Neural crest cell (in vitro differentiated cells): ENCODE measurements at places on chromosomes 12 and 14. TPM values are rescaled to one million over a fixed set of nuclear protein-coding genes. Genes with fewer than 3 reads are reported as not detected.

- no peaks in the 10 kb centered on the region for H3K36me3 ChIP-seq
- no peak overlapping the region for H3K27ac ChIP-seq
- H3K27me3 ChIP-seq: no peaks in the 10 kb centered on the region
- no peak overlapping the region for H3K4me3 ChIP-seq
- peaks cover 4% of the 10 kb centered on the region for H3K4me1 ChIP-seq
- no peak for DNase-seq
Observed at GRCh38 chr14:79730953-79731352, 480.4 kb downstream of the DIO2 start.

DNA sequence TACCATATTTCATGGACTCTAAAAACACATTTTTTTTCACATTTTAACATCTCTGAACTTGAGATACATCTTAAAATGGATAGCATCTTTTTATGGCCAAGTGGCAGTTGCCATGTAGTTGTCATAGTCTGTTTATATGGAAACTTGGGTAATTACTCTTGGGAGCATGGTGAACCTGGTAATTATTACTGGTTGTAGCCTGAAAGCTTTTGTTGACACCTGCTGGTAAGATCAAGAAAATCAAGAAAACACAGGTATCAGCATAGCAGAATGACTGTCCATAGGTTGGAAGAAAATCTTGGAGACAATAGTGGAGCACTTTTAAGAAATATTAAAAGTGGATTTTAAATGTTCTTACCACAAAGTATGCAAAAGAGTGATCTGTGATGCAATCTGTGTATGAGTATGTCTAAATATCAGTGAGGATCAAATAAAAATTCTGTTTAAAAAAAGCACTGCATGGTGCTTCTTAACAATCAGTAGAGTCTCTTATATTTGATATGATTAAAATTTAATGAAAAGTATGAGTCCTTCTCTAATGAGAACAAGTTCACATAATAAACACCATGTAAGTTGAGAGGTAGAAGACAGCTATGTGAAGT lies 44.2 kb downstream of the TTC8 start:
- DNase-seq: no peak
- H3K36me3 ChIP-seq: peaks cover 13% of the 10 kb centered on the region
- peaks cover 31% of the 10 kb centered on the region for H3K4me1 ChIP-seq
- no peaks in the 10 kb centered on the region for H3K27me3 ChIP-seq
- H3K27ac ChIP-seq: no peak overlapping the region

GRCh38 chr12:27618836-27619235 lies 77.4 kb upstream of the REP15 start:
- H3K27me3 ChIP-seq: no peaks in the 10 kb centered on the region
- H3K27ac ChIP-seq: no peak overlapping the region
- no peak for DNase-seq
- no peak overlapping the region for H3K4me3 ChIP-seq

ADAM20 gene
- 0.23 and 0.37 TPM in 2 replicates for total RNA-seq

DNA sequence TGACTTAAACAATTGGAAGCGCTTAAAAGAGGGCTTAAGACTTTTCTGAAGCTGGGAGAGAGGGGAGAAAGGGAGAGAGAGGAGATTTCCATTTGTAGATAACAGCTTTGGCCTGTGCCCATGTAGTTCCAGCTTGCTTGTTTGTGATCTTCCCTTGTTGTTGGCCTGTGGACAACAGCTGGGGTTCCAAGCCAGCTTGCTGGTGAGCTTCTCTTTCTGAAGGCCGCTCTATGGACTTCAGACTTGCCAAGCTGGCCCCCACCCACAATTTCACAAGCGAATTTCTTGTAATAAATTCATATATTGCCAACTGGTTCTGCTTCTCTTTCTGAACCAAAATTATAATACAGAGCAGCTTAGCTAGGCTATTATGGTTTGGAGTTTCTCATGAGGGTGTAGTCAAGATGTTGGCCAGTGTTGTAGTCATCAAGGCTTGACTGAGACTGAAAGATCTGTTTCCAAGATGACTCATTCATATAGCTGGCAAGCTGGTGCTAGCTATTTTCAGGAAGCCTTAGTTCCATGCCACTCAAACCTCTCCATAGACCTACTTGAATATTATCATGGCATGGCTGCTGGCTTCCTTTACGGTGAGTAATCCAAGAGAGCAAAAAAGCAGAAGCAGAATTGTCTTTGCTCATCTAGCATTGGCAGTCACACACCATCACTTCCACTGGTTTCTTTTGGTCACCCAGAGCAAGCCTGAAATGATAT lies 89.4 kb downstream of the ATP23 start:
- H3K4me1 ChIP-seq: peaks cover 9% of the 10 kb centered on the region
- H3K36me3 ChIP-seq: peaks cover 6% of the 10 kb centered on the region
- H3K27ac ChIP-seq: no peak overlapping the region
- H3K4me3 ChIP-seq: no peak overlapping the region
- no peak for DNase-seq

TC2N gene
- 0.09 TPM in 1 of 2 replicates, not detected in the other for total RNA-seq

DNA sequence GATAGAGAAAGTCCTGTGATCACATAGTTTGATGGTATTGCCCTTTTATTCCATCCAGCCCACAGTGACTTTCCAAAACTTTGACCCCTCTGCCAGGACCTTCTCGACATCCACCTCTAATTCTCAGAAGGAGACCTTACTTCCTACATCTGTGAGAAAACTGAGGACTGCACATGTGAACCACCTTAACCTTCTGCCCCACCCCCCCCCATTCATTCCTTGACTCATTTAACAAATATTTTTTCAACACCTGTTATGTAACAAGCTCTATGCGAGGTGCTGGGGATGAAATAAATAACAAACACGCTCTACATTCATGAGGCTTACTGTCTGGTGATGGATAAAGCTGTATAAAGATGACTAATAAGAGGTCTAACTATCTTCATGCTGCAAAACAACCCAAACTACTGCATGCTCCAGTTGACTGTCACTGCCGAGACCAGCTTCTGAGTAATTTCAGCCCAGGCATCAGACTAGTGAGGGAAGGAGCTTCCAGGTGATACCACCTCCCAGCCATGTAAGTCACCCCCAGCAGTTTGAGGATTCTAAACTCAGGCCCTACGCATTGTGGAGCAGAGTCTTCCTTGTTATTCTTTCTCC lies 1.9 kb upstream of the HAL start:
- H3K27ac ChIP-seq: no peak overlapping the region
- H3K4me3 ChIP-seq: no peak overlapping the region
- peaks cover 2% of the 10 kb centered on the region for H3K36me3 ChIP-seq
- no peaks in the 10 kb centered on the region for H3K4me1 ChIP-seq
- no peak for DNase-seq

DNA sequence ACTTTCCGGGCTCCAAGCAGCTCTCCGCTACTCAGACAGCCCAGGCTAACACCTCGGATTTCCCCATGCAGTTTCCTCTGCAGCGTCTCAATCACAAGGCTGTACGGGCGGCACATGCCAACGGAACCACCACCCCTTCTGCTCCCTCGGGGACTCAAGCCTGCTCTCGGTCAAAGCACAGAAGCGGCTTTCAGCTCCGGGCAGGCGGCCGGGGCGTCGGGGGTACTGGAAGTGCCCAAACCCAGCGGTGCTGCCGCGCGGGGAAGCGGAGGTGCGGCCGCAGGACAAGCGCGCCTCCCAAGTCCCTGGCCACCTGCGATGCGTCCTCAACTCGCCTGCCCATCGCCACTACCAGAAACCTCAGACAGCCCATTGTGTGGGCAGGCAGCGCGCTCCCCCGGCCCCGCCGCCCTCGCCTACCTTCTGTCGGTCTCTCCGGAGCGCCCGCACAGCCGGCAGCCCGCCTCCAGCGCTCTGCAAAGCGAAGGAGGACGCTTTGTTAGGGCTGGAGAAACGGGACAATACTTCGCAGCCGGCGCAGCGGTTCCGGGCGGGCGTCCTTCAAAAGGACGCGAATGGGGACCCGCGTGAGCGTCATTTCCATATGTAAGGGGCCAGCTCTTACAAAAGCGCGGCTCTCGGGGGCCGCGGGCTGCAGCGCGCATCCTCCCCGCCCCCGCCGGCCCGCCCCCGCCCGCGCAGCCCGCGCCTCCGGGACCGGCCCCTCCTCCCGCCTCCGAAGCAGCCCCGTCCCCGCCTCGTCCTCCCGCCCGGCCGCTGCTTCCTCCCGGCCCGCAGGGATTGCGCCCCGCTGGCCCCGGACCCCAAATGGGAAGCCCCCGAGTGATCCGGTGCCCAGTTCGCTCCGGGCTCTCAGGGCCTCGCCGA lies 674 bp downstream of the NIN start:
- peak; percentile 60 for DNase-seq
- peak overlapping the region; percentile 94 for H3K4me3 ChIP-seq
- peaks cover 11% of the 10 kb centered on the region for H3K27me3 ChIP-seq
- no peaks in the 10 kb centered on the region for H3K36me3 ChIP-seq

GRCh38 chr14:65297744-65298143 lies 114.8 kb upstream of the FUT8 start:
- no peak overlapping the region for H3K27ac ChIP-seq
- H3K4me1 ChIP-seq: peaks cover 5% of the 10 kb centered on the region
- H3K4me3 ChIP-seq: no peak overlapping the region
- no peaks in the 10 kb centered on the region for H3K36me3 ChIP-seq
- H3K27me3 ChIP-seq: no peaks in the 10 kb centered on the region

KRT78 gene
- total RNA-seq: not detected in 2 replicates

RBP5 gene
- 0.65 and 1.0 TPM in 2 replicates for total RNA-seq

DNA sequence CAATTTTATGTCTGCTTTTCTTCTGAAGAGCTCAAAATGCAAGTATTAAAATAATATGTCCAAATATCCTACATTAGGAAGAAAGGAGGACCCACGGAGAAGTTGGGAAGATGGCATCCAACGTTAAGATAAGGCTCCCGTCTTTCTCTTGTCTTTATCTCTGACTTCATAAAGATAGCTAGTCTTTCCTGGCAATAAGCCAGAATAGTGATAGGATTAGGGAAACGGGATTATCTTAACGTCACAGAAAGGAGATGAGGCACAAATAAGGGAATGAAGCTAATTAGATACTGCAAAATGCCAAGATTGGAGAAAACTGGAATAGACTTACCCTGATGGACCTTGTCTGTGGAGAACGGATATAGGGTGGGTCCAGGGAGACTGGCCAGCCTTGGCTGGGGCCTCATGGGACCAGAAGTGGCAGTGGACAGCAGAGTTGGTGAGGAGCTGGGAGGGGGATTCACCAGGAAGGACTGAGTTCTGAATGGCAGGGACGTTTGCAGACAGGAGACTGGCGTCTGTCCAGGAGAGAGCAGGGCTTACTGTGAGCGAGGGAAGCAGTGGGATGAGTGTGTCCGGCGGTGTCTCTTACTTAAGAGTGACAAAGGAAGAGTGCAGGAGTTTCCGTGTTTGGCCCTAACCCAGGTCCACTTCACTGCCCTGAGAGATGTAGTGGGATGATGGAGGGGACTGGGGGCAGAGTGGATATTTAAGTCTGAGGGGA lies 119.9 kb downstream of the CACNA1C start:
- no peak overlapping the region for H3K27ac ChIP-seq
- H3K4me1 ChIP-seq: no peaks in the 10 kb centered on the region
- H3K27me3 ChIP-seq: no peaks in the 10 kb centered on the region

LTBP2 gene
- total RNA-seq: 0.93 and 1.3 TPM in 2 replicates

DNA sequence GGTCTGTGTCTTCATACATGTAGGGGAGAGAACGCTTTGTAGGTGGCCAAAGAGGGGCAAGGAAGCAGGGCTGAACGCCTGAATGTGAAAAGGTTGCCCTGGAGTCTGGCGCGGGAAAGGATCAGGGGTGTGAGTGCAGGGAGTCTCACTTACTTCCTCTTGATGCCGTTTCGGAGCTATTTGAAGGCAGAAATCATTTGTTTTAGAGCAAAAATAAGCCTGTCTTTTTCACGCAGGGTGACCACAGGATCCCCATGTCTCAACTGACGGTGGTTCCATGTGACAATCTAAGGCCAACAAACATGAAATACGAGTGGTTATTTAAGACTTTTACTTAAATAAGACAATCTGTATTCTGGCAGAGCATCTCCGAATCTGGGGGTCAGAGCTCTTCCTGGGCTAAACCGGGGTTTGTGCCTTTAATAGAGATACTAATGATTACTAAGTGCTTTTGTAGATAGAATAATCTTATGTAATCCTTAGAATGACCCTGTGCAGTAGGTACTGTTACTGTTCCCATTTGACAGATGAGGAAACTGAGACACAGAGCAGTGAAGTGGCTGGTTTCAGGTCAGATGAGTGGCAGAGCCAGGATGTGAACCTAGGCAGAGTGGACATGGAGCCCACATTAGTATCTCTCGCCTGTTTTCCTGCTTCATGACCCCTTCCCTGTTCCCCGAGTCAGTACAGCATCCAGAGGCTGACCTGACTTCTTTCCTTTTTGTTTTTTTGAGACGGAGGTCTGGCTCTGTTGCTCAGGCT lies 1.9 kb downstream of the BRI3BP start:
- no peak for DNase-seq
- H3K27ac ChIP-seq: no peak overlapping the region
- peaks cover 3% of the 10 kb centered on the region for H3K27me3 ChIP-seq
- peaks cover 29% of the 10 kb centered on the region for H3K4me1 ChIP-seq
- H3K4me3 ChIP-seq: peak overlapping the region; percentile 95

GRCh38 chr12:13002301-13003097 lies 2.4 kb upstream of the HEBP1 start:
- peak overlapping the region; percentile 84 for H3K4me3 ChIP-seq
- H3K27me3 ChIP-seq: peaks cover 31% of the 10 kb centered on the region
- H3K36me3 ChIP-seq: no peaks in the 10 kb centered on the region
- DNase-seq: no peak
- H3K27ac ChIP-seq: no peak overlapping the region

DNA sequence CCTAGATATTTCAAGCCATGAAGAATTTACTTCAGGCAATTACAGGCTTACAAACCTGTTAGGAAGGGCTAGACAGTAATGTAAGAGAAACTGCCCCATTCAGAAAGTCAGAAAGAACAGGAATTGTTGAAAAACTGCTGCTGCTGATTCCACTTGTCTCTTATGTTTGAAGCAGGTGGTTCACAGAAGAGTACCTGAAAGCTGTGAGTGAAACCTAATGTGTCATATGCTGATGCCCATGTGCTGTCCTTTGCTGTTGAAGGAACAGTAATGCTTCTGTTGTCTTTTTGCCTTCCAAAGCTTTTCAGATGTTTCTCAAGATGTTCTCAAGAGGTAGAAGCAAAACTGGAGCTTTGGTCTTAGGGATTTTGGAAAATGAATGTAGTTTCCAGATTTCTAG lies 39.0 kb downstream of the MNAT1 start:
- DNase-seq: no peak
- no peaks in the 10 kb centered on the region for H3K36me3 ChIP-seq
- H3K27me3 ChIP-seq: no peaks in the 10 kb centered on the region
- H3K4me1 ChIP-seq: no peaks in the 10 kb centered on the region

DNA sequence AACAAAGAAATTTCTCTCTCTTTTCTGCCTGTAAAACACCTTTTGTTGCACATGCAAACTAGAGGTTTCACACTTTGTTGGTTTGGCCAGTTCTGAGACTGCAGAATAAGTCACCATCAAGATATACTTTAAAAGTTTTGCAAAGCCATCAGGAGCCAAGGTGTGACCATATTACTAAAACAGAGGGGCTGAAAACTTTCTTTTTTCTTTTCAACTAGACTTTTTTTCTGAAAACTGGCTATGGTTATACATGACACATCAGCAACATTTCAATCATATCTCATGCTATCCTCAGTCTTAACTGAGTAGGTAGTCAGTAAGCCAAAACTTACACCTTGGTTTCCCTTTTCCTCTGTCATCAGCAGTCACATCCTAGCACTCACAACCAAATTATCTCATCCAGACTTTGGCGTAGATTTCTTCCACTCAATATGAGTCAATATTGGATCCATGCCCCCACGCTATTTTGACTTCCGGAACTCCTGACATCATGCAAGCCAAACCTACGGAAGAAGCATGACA lies 4.1 kb upstream of the IFNG start:
- H3K4me1 ChIP-seq: no peaks in the 10 kb centered on the region
- H3K27me3 ChIP-seq: no peaks in the 10 kb centered on the region
- no peak overlapping the region for H3K27ac ChIP-seq
- H3K36me3 ChIP-seq: no peaks in the 10 kb centered on the region
- no peak for DNase-seq

KRT80 gene
- total RNA-seq: not detected in 2 replicates
